Activated naive CD4-positive, alpha-beta T cell treated with Interleukin-2 at 50 U/mL for 16 hours (primary cell): ENCODE measurements at places on chromosomes 1 and 21.

GRCh38 chr21:25857308-25858074 lies 122.7 kb downstream of the GABPA start:
- DNase-seq = no peak

DNA sequence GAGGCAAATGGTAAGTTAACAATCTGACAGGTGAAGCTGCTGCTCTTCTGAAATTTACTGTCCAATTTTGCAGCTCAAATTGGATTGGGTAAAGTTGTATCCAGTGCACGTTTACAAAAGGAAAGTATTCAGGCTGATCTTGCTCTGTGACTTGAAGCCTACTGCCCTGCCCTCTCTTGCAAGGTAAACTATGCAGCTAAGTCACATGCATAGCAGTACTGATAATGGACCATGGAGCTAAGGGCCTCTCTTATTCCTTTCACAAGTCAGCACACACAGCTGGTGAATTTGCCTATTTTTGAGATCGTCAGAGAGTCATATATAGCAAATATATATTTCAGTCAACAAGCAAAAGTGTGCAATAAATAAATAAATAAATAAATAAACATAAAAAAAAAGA lies 23.2 kb downstream of the XCL1 start:
- no peak for DNase-seq

DNA sequence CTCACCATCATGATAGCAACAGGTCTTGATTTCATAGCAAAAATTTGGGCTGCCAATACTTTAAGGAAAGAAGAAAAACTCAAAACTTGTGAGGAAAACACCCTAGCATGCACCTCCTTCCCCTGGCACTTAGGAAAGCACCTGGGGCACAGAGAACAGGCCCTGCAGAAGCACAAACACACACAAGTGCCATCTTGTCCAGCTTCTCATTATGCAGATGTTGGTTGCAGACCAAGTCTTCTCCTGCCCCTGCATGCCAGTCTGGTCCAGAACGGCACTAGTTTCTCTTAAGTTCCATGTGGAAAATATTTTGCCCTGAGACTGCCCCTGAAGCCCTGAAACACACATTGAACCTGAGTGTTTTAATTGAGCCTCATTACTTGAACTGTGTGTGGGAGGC lies 6.3 kb upstream of the ETV3 start:
- no peak for DNase-seq

GRCh38 chr1:175673371-175674150 lies 69.8 kb downstream of the TNR start:
- DNase-seq = no peak

DNA sequence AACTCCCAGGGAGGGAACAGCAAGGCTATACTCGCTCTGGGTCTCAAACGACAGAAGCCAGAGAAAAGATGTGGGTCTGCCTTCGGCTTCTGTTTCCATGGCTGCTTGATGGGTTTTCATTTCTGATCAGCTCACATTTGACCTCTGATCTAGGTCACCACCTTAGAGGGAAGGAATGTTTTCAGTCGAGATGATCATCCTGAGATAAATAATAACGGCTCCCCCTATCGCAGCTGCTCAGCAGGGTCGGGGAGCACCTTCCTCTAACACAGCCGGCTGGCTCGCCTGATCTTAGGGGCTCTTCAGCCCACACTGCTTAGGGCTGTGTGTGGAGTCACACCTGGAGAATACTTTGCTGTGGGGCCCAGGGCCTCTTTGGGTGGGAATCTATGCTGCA lies 53.1 kb upstream of the ZNF648 start:
- no peak for DNase-seq

GRCh38 chr1:47753808-47754207 lies 243.4 kb downstream of the TRABD2B start:
- DNase-seq = no peak

DNA sequence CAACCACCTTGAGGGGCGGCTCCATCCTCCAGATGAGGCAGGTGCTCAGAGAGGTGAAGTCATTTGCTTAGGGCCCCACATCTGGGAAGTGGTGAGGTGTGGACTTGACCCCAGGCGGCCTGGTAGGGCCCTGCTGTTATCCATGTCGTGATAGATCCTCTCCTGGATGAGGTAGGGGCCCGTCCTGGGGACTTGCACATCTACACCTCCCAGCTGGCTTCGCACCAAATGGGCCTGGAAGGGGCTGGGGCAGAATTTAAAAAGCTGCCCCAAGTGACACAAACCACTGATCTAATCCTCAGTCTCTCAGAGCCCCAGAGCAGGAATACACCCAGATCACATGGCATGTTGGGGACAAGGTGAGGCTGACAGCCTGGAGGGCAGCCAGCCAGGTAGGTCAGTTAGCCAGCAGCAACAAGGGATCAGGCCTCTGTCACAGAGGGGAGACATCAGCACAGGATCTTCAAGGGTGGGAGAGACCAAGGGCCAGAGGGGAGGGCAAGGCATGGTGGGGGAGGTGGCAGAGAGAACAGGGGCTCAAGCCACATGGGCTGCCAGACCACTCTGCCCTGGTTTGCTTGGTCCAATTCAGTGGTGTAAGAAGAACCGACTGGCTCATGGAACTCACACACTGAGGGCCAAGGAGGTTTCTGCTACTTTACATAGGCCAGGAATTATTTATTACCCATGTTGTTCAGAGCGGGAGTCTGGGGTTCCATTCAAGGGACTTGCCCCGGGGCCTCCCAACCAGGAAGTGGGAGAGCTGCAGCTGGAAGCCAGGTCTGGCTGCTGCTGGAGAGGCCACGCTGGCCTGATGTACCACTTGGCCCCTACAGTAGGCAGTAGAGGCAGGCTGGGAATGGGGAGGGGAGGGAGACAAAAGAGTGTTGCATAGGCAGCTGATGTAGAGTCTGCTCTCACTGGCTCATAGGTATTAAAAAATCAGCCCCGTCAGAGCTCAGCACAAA lies 12.1 kb downstream of the LRP8 start:
- DNase-seq = no peak

- no peak for DNase-seq
Observed at GRCh38 chr1:183251101-183251958, 65.3 kb downstream of the LAMC2 start.

DNA sequence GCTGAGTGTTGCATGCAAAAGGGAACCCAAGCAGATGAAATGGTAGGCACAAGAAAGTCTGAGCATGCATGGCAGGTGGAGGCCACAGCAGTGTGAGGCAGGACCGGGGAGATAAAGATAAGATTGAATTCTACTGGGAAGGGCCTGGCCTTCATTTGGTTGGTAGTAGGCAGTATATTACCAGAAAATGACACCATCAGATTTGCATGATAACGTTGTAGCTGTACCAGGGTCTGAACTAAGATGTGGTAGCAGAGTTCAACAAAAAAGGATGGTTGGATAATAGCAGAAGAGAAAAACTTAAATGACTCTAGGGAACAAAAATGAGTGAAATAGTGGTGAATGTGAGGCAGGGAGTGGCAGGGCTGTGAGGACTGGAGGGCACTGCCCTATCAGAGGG lies 75.6 kb upstream of the DNAJC6 start:
- no peak for DNase-seq

DNA sequence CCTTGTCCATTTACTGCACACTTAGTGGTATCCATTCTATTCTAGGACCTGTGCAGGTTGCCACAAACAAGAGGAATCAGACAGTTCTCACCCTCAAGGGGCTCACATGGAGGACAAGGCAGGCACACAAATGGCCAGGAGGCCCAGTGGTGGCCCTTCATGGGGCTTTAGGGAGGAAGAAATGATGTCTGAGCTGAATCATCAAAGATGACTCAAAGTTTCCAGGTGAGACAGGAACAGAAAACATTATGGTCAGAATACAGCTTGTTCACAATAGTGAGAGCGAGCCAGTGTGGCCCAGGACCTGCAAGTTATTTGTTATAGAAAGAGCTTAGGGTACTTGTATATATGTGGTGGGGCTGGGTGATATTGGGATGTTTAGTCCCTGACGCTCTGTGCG lies 26.4 kb downstream of the SHISAL2A start:
- DNase-seq = no peak

DNA sequence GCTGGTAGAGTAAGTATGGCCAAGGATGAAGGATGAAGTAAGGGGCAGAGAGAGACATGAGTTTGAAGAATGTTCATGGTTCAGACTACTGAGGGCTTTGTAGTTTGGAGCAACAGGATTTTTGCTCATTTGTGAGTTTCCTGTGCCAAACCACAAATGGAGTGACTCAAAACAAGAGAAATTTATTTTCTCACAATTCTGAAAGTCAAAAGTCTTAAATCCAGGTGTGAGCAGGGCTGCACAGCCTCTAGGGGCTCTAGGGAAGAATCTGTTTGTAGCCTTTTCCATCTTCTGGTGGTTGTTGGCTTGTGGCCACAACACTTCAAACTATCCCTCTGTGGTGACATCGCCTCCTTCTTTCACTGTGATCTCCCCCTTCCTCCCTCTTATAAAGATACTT lies 58.9 kb downstream of the RHOU start:
- DNase-seq = peak; percentile 21

GRCh38 chr1:43214501-43215444 lies 42.6 kb downstream of the CFAP57 start:
- no peak for DNase-seq

DNA sequence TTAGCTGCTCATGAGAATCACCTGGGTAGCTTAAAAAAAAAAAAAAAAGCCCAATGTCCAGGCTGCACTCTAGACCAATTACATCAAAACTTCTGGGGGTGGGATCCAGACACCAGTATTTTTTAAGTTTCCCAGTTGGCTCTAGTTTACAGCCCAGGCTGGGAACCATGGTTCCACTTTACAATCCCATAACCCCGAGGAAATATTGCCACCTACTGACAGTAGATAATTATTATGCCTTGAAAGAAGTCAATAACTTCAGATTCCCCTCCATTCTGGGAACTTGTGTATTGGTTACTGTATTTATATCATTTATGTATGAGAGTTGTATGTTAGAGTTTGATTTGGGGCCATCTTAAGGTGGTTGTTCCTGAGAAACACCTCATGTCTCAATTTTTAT lies 100.2 kb downstream of the SPATA46 start:
- no peak for DNase-seq

GRCh38 chr1:181423301-181423918 lies 59.9 kb upstream of the CACNA1E start:
- peak; percentile 18 for DNase-seq

DNA sequence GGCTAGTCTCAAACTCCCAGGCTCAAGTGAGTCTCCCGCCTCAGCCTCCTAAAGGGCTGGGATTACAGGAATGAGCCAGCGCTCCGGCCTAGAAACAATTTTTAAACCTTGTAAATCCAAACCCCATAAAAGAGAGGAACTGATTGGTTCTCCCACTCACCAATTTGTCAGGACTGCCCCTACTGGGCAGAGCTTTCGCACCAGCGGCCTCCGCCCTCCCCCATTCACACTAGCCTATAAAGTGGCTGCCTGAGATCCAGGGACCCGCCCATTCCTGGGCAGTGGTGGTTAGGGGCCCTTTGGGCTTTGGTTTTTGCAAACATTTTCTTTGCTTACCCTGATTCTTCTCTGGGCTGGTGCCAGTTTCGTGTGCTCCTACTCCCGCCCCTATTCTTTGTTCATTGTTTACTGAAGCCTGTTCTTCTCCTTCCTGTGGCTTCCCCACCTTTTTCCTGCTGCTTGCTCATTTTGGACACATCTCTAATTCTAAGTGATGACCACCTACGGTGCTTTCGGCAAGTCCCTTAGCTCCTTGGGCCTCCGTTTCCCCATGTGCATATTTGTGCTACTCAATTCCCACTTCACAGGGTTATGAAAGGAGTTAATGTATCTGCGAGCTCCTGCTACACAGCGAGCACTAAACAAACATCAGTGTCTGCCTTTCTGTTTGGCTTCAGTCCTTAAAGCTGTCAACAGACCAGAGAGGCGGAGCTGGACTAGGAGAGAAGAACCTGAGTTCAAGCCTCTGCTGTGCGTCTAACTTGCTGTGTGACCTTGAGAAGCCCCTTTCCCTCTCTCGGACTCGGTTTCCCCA lies 39.8 kb upstream of the CLIC4 start:
- DNase-seq = peak; percentile 20

GRCh38 chr1:205230982-205231381 lies 3.2 kb downstream of the TMCC2 start:
- DNase-seq = no peak

DNA sequence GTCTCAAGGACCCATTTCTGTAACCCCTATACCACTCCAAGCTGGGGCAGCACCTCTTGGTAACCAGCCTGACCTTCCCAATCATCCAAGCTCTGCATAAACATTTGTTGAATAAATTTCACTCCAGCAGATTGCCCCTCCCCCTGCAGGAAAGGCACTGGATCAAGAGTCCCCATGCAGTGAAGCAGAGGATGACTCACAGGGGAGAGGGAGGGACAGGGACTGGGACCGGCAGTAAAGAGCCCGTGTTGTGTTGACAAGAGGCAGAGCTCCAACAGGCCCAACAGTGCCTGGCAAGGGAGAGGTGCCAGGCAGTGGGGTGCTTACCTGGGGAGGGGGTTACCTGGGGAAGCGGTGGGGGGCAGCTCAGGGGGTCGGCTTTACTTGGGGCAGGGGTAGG lies 32.3 kb downstream of the SLC9A1 start:
- DNase-seq = no peak

DNA sequence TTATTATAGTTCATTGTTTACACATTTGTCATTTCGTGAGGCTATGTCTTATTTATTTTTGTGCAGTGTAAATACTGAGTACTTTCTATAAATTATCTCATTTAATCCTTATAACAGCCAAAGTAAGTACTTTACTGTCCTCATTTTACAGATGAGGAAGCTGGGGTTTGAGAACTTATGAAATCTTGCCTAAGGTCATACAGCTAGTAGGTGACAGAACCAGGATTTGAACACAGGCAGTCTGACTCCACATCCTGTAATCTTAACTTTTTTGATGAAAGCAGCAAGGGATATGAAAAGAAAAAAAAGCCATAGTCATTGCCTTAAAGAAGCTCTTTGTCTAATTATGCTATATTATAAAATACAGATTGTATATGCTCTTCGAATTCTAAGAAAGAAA lies 107.1 kb upstream of the BMP8A start:
- no peak for DNase-seq

- no peak for DNase-seq
Observed at GRCh38 chr1:72649991-72650390, 367.7 kb upstream of the NEGR1 start.

GRCh38 chr21:39685991-39686390 lies 59.0 kb upstream of the IGSF5 start:
- no peak for DNase-seq

DNA sequence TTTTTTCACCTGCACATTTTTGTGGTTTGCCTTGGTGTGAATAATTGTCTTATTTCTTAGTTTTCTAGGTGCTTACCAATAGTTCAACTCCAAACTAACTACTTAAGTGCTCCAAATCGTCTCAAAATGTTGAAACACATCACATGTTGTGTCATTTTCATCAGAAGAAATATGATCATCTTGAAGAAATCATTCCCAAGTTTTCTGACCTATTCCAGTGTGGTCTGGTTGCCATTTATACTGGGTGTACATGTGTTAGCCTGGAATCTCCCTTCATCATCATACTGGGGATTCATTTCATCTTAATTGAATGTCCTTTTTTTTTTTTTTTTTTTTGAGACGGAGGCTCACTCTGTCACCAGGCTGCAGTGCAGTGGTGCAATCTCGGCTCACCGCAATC lies 67.0 kb downstream of the EIF2B3 start:
- DNase-seq = no peak

- DNase-seq = no peak
Observed at GRCh38 chr1:178283409-178283808, 189.5 kb downstream of the RASAL2 start.

GRCh38 chr1:69290291-69290690 lies 277.4 kb upstream of the LRRC7 start:
- DNase-seq = no peak
